Erythroblast (primary cell): ENCODE measurements at places on chromosomes 11 and 22.
A peak's percentile ranks its signal among the peaks of the same experiment; 100 is the strongest.

- DNase-seq: peak; percentile 12
Observed at GRCh38 chr11:11230802-11231562, 122.1 kb downstream of the CSNK2A3 start.

- no peak for DNase-seq
Observed at GRCh38 chr11:111937461-111937769, 272 bp downstream of the DIXDC1 start.

- no peak for DNase-seq
Observed at GRCh38 chr22:23752750-23753149, 1.5 kb downstream of the VPREB3 start.

- no peak for DNase-seq
Observed at GRCh38 chr11:75313513-75314272, 37.8 kb downstream of the ARRB1 start.

- DNase-seq: no peak
Observed at GRCh38 chr22:47237890-47238480, 475.5 kb downstream of the TBC1D22A start.

DNA sequence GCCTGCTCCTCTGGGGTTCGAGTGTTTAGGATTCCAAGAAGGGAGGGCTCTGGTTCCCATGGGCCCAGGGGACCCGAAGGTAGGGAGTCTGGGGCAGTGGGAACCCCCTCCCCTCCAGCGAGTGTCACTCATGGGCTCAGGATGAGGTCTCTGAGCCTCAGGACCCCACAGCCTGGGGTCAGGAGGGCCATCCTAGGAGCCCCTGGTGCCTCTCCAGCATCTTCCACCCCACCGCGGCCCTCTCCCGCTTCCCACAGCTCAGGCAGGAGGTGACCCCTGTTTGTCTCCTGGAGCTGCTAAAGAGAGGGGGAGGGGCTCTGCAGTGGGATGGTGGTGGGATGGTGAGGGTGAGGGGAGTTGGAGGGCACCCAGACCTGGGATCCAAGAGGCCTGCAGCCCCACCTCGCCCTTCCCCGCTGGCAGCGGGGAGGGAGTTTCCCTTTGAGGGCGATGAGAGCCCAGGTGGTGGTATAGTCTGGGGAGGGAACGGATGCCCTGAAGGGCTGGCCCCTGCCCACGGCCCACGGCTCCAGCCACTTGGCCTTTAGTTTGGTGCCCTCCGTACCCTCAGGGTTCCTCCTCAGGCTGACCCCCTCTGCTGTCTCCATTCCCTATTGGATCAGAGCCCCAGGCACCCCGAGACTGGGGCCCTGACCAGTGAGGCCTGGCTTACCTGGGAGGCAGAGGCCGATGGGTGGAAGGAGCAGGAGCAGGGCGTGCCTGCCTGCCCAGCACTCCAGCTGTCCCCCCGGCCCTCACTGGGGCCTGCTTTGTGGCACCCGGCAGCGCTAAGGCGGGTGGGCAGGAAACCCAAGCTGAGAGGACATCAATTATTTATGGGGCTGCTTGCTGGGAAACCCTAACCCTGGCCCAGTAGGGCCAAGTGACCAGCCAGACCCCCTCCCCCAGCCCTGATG lies 1.1 kb upstream of the CABP4 start:
- no peak for DNase-seq

DNA sequence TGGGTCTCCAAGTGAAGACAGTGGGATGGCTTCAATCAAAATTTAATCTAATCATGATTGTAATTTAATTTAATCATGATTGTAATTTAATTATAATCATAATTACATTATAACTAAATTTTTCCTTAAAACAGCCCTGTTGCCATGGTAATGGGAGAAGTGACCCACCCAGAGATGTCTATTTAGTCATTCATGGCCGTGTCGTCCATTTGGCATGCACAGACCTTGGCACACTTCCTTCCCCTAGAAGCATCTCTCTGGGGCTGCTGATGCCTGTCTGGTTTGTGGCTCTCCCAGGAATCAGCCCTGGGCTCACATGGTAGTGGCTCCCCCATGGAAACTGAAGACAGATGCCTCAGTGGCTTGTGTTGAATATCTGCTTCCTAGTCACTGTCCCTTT lies 27.0 kb downstream of the P4HA3 start:
- DNase-seq: no peak

DNA sequence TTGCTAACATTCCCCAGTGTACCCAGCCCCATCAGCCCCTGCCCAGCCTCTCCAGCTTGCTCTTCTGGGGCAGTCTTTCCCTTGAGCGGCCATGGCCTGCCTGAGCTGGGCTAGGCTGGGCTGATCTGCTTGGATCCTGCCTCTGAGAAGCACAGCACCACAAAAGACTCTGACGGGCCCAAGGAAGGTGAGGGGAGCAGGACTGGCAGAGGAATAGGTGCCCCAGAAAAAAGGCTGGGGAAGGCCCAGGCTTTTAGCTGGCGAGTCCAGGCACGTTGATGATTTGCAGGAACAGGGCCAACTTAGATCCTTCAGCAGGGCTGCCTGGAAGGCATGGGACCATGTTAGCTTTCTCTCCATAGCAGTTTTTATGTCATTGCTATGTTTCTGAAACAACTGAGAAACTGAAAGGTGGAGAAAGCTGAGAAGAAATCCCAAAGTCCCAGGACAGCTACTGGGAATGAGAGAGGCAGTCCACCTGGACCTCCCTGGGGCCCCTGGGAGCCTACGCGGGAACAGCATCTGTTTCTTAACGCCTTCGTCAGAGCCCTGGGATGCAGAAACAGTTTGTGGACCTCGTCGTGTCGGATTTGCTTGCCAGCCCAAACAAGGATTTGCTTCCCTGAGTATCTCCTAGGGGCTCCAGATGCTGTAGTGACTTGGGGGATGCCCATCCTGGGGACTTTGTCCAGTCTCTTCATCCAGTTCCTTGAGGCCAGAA lies 24.4 kb upstream of the FXYD6 start:
- no peak for DNase-seq

- DNase-seq: no peak
Observed at GRCh38 chr11:126317432-126317755, 13.5 kb downstream of the DCPS start.

- peak; percentile 81 for DNase-seq
Observed at GRCh38 chr11:17186932-17187692, 20.7 kb downstream of the PIK3C2A start.

DNA sequence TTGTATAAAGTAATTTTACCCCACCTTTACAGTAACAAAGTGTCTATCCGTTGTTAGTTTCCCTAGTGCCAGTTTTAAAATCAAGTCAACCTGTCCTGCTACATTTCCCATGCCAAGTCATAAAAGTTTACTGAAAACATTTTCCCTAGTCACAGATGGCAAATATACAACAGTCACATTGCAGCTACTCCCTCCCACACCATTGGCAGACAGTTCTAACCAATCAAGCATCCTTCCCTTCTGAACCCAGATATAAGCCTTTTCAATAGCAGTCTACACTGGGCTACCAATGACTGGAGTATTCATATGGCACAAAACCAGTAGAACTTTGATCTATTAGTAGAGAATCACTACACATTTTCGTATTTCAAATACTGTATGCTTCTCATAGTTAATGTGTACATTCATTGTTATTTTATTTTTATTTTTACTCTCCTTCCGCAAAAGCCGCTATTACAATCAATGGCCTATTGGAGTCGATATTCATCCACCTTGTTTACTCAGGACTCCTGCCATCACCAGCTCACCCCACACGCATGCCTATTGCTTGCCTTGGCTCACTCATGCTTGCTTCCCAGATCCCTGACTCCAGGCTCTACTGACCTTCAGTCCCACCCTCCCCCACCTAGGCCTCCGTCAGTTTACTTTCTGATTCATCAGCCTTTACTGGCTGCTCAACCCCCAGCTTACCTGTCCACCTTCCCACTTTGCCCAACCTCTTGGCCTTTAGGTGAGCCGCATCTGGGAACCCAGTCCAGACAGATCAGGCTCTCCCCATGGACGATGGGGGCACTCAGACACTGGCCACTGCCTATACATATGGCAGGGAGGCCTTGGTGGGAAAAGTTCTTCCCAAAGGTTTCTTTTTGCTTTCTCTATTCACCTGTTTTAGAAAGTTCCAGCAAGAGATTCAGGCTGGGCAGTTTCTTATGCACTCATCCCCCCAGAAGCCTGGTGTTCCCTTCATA lies 408.4 kb downstream of the SOX6 start:
- no peak for DNase-seq

DNA sequence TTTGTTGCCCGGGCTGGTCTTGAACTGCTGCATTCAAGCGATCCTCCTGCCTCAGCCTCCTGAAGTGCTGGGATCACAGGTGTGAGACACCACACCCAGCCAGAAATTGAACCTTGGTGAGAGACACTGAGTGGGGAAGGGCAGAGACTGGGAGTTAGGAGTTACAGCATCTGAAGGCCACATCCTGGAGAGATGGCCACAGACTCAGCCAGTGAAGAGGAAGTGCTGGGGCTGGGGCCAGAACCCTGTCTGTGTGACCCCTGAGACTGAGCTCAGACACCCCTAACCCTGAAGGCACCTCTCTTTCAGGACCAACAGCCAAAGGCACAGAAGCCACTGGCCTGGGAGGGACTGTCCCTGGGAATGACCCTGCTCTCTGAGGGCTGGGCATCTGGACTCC lies 33.8 kb downstream of the TXN2 start:
- DNase-seq: no peak

DNA sequence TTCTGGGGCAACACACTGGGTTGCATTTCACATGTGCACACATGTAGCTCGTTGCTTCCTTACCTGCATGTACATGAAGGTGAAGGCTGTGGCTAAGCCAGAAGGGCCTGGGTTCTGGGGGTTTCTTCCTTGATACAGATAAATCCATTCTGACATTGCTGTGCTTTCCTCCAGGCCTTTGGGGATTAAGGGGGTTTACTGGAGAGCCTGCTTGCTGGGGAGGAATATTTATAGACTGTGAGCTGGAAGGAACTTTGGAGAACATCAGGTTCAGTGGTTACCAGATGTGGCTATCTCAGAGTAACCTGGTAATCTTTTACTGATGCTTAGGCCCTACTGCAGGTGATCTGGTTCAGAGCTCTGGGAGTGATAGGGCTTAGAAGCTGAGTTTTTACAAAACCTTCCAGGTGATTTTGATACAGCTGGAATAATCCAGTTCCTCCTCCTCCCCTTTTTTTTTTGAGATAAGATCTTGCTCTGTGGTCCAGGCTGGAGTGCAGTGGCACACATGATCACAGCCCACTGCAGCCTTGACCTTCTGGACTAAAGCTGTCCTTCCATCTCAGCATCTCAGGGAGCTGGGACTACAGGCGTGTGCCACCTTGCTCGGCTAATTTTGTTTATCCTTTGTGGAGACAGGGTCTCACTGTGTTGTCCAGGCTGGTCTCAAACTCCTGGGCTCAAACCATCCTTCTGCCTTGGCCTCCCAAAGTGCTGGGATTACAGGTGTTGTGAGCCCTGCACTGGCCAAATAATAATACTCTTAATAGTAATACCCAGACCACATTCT lies 19.9 kb downstream of the ACO2 start:
- no peak for DNase-seq

DNA sequence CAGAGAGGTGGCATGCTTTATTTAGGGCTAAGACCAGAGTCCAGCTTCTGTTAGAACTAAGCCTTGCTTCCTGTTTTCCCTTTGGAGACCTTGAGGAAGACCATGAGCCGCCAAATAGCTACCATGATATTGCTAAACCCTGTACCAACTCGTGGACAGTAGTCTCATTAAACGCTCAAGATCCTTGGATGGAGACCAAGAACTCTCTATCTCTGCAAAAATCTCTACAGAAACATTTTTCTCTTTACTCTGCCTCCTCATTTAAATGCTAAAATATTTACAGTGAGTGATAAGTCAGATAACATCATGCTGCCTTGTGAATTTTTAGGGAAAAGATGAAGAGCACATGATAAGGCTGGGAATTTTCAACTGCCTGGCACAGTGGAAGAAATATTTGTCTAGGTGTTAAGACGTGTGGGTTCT lies 197.8 kb downstream of the MAML2 start:
- DNase-seq: no peak

DNA sequence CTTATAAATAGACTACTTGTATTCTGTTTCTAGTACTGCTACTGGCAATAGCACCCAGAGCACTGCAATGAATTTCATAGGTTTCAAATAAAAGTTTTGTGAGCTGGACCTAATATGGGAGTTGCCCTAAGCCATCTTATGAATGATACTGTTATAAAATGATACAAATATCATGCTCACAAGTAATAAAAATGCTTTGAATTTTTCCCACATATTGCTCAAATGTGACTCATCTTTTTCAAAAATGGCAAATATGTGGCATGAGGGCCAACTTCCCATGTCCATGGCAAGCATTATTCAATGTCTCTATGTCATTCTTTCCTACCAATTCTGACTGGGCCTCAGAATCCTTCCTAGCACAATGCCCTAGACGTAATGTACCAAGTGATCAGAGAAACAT lies 137.6 kb downstream of the TRPC6 start:
- DNase-seq: no peak

DNA sequence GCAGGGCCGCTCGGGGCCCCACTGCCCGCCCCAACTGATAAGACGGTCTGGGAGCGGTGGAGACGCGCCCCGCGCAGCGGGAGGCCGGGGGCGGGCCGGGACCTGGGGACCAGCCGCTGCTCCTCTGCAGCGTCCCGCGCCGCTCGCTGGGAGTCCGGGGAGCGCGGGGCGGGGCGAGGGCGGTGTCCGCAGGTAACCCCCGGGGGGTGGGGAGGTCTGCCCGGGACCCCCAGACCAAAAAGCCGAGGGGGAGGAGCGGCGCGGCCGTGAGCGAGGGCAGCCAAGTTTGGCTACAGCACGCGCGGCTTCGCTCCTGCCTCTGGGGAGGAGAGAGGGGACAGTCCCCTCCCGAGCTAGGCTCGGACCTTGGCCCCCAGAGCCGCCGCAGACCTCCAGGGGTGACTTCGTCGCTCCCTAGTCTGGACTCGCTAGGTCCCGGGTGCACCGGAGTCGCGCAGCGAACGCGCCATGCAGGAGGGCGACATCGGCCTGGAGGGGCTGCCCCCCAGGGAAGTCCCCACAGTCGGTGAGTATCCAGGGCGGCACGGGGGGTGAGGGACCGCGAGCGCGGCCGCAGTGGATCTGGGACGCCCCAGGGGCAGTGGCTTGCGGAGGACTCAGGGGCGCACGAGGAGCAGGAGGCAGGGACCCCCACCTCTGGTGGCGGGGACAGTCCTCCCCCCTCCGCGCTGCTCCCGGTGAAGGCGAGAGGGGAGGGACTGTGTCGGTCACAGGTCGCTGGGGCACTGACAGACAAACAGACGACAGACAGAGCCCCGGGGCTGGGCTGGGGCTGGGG lies 92.3 kb upstream of the ANO1 start:
- DNase-seq: peak; percentile 73

DNA sequence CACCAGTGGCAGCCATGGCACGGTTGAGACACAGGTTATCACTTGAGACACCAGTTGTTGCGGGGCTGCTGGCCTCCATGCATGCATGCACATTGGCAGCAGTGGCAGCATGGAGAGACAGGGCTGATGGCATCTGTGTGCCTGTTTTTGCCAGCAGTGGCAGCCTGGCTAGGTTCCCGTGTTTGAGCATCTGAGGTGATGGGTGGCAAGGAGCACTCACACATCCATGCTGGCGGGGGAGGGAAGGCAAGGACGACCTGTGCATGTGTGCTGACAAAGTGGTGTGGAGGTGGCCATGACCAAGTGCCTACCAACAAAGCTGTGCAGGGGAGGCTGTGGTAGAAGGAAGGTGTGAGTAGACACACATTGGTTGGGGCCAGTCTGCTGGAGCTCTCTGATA lies 133.5 kb downstream of the CNTN5 start:
- no peak for DNase-seq

- peak; percentile 14 for DNase-seq
Observed at GRCh38 chr11:1453611-1454034, 33.0 kb downstream of the MOB2 start.

- no peak for DNase-seq
Observed at GRCh38 chr11:110850846-110851245, 138.6 kb upstream of the ARHGAP20 start.

GRCh38 chr11:75597636-75598035 lies 35.6 kb downstream of the SERPINH1 start:
- DNase-seq: peak; percentile 56
